NT2/D1 (cell line): ENCODE measurements at places on chromosomes 3 and 15.

DNA sequence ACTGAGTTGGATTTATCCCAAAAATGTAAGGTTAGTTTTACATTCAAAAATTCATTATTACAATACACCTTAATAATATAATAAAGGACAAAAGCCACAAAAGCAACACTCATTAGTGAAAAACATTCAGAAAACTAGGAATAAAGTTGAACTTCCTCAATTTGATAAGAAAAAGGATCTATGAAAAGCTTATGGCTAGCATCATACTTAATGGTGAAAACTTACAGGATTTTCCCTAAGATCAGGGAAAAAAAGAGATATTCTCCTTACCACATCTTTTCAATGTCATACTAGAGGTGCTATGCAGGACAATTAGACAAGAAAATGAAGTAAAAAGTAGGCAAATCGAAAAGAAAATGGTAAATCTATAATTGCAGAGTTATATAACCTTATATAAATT, 279.9 kb downstream of the CGGBP1 start:
- no peak for DNase-seq

GRCh38 chr3:151816091-151816604, 2.2 kb downstream of the AADAC start:
- no peak for DNase-seq

DNA sequence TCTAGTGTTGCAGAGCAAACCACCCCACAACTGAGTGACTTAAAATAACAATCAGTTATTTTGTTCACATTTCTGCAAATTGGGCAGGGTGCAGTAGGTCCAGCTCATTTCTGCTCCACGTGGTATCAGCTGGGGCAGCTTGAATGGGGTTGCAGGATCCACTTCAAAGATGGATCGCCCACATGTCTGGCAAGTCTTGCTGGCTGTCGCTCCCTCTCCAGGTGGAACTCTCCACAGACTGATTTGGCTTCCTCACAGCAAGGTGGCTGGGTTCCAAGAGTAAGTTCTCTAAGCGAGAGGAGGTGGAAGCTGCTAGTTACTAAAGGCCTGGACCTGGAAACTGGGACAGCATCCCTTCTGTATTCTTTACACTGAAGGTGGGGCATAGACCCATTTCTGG, 213.3 kb downstream of the SLC9A9 start:
- no peak for DNase-seq

- no peak for DNase-seq
These were observed 39.8 kb downstream of the SEMA3G start for GRCh38 chr3:52405066-52405465.

- DNase-seq, result no peak
These were observed 33.3 kb downstream of the TSPAN3 start for GRCh38 chr15:77037388-77038209.

DNA sequence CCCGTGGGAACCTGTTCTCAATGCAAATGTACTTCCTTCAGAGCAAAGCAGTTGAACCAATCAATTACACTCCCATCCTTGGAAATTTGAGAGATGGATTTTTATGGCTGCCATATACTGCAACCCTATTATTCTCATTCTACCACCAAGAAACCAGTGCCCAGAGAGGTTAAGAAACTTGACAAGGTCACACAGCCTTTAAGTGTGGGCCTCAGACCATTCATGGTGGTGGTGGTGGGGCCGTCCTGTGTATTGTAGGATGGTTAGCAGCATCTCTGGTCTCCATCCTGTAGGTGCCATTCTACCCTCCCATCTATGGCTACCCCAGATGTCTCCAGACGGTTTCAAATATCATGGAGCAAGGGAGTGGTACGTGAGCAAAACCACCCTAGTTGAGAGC, 23.4 kb upstream of the RBSN start:
- no peak for DNase-seq
